Ovary (tissue), 10 donors: ENCODE measurements at places on chromosomes 4 and X. TPM values are rescaled to one million over a fixed set of nuclear protein-coding genes. Genes with fewer than 3 reads are reported as not detected.

- DNase-seq: no peak
- no peaks in the 10 kb centered on the region for H3K27me3 ChIP-seq
- no peak overlapping the region for H3K27ac ChIP-seq
- H3K4me3 ChIP-seq: no peak overlapping the region
- H3K36me3 ChIP-seq: no peaks in the 10 kb centered on the region
- H3K4me1 ChIP-seq: peaks cover 2% of the 10 kb centered on the region
Measured at GRCh38 chr4:177446586-177446985, 4.3 kb upstream of the AGA start.

DNA sequence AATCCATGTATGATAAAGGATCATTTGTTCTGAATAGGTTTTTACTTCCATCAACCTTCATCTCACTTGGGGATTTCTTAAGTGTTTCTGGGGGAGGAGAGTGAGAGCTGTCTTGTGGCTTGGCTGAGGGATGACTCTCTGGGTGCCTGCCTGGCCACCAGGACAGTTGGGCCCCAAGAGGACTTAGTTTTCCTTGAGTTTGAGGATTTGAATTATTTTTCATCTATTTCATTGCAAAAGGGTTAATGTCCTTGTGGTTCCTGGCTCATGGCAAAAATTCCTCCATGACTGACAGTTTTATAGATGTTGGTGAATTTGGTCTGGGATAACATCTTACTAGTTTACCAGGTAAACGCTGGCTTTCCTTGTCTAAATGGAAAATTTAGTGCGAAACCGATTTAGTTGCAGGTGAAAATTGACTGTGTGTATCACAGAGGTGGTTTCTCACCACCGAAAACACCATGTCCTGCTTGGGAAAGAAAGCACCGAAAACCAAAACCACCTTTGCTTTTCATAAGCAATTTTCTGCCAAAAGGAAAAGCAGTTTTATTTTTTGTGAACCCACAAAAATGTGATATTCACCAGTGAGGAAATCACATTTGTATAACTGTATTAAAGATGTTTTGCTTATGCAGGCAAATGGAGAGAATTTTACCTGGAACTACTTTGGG, 331.3 kb upstream of the SFRP2 start:
- H3K4me3 ChIP-seq: no peak overlapping the region
- DNase-seq: no peak
- no peaks in the 10 kb centered on the region for H3K4me1 ChIP-seq

IQCM gene
- total RNA-seq: not detected

REELD1 gene
- 0.15 TPM for total RNA-seq

SHROOM3 gene
- total RNA-seq: 7.8 TPM

- no peak overlapping the region for H3K4me3 ChIP-seq
- no peak for DNase-seq
- no peaks in the 10 kb centered on the region for H3K27me3 ChIP-seq
Measured at GRCh38 chr4:169341490-169341889, 70.7 kb upstream of the SH3RF1 start.

PCDH10 gene
- total RNA-seq: 6.4 TPM

- H3K4me3 ChIP-seq: no peak overlapping the region
- DNase-seq: no peak
- H3K27ac ChIP-seq: no peak overlapping the region
- H3K27me3 ChIP-seq: no peaks in the 10 kb centered on the region
Measured at GRCh38 chr4:169437299-169438047, 166.7 kb upstream of the SH3RF1 start.

GRCh38 chr4:3657902-3658529, 108.2 kb upstream of the ADRA2C start:
- no peak overlapping the region for H3K27ac ChIP-seq
- H3K27me3 ChIP-seq: no peaks in the 10 kb centered on the region
- no peaks in the 10 kb centered on the region for H3K4me1 ChIP-seq
- DNase-seq: peak; percentile 89

FMR1NB gene
- total RNA-seq: not detected

DNA sequence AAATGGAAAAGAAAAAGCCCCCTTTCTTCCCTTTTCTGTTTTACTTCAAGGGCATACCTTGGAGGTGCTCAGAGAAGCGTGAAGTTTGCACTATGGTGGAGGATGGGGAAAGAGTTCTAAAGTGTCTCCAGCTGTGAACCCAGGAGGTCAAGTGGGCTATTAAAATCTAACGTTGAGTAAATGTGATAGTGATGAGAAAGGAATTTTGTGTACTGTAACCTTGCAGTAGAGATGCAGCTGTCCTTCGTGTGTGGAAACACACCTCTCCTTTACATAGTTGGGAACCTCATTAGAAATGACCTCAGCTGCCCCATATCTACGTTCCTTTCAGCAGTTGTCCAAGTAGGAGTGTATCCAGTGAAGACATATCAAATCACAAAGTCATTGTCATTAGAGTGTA, 26.5 kb downstream of the ADH5 start:
- no peak overlapping the region for H3K27ac ChIP-seq
- no peak overlapping the region for H3K4me3 ChIP-seq
- no peaks in the 10 kb centered on the region for H3K27me3 ChIP-seq
- no peaks in the 10 kb centered on the region for H3K4me1 ChIP-seq
- no peak for DNase-seq
- no peaks in the 10 kb centered on the region for H3K36me3 ChIP-seq

NPFFR2 gene
- total RNA-seq: not detected

DNA sequence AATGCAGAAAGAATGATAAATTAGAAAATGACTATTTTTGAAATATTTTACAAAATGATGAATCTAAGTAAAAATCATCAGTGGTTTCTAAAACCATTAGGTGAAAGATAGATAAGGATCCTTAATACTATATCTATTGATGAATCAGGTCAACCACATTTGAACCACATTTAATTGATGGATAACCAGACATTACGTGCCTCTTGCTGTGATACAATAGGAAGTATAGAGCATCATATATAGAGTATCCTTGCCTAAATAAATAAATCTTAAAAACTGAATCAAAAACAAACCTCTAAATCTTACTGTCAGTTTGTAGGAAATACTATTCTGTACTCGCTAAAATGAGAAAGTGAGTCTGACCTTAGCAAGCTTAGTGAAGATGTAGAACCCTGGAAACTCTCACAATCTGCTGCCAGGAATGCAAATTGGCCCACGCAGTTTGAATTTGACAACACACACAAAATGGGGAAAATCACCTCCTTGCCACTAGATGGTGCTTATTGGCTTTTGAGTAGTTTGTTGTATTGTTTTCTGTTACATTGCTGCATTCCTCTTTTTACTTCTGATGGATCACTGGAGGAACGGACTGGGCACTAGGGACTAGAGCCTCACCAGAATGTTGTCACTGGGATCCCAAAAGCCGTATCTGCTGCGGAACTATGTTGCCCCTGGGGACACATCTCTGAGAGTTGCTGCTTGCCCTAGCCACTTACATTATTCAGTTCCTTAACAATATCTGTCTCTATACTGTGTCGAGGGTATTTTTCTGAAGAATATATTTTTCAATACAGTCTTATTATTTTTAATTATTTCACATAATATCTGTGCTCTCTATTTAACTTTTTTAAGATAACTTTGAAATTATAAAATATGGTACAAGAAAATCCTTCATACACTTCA, 25.4 kb upstream of the SLAIN2 start:
- no peaks in the 10 kb centered on the region for H3K36me3 ChIP-seq
- H3K4me3 ChIP-seq: no peak overlapping the region
- no peaks in the 10 kb centered on the region for H3K4me1 ChIP-seq
- no peak overlapping the region for H3K27ac ChIP-seq

EXOC1L gene
- not detected for total RNA-seq

DNA sequence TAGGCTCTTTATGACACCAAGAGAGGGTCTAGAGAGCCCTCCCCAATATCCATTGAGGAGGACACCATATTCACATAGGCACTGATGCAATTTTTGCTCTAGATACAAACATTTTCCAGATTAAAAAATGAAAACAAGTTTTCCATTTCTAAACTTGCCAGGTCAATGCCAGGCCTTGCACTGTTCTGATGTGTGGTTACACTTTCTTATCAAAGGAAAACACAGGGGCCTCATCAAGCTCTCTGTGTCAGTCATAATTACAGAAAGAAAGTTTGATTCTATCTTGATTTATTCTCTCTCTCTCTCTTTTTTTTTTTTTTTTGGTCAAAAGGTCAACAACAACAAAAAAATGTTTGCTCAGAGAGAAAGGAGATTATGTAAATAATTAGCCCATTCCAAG, 80.2 kb upstream of the ACSL4 start:
- no peak overlapping the region for H3K27ac ChIP-seq
- DNase-seq: no peak

GRCh38 chr4:90120037-90120436, 7.2 kb upstream of the CCSER1 start:
- no peak overlapping the region for H3K4me3 ChIP-seq
- no peaks in the 10 kb centered on the region for H3K36me3 ChIP-seq
- no peak overlapping the region for H3K27ac ChIP-seq
- no peaks in the 10 kb centered on the region for H3K4me1 ChIP-seq

RADX gene
- total RNA-seq: 10.9 TPM

FAM9B gene
- total RNA-seq: not detected

GRCh38 chrX:13376857-13377549, 57.1 kb upstream of the ATXN3L start:
- no peaks in the 10 kb centered on the region for H3K36me3 ChIP-seq
- no peak overlapping the region for H3K4me3 ChIP-seq
- no peak overlapping the region for H3K27ac ChIP-seq
- no peak for DNase-seq
- peaks cover 3% of the 10 kb centered on the region for H3K4me1 ChIP-seq
- H3K27me3 ChIP-seq: no peaks in the 10 kb centered on the region

GRCh38 chrX:71622032-71622575, 3.8 kb upstream of the CXCR3 start:
- peak overlapping the region; percentile 41 for H3K27ac ChIP-seq
- H3K4me3 ChIP-seq: no peak overlapping the region
- DNase-seq: no peak
- H3K4me1 ChIP-seq: no peaks in the 10 kb centered on the region
- H3K27me3 ChIP-seq: no peaks in the 10 kb centered on the region

DNA sequence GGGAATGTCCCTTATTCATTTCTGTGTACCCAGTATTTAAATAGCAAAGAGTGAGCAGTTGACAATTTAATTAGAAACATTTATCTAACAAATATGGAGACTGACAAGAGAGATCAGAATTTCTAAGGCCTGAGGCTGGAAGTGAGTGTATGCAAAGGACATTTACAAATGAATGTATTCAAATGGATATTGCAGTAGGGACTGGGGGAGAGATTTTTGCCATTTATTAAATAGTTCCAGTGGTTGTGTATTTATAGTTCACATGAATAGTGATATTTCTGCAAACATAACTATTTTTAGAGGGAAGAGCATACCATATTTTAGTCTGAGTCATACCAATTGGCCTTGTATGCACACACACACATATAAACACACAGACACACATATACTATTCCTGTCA, 592.4 kb downstream of the GLUD2 start:
- no peak for DNase-seq
- no peaks in the 10 kb centered on the region for H3K36me3 ChIP-seq
- H3K4me3 ChIP-seq: no peak overlapping the region
- H3K4me1 ChIP-seq: no peaks in the 10 kb centered on the region

ZAR1 gene
- total RNA-seq: not detected

GRCh38 chr4:33060674-33061542, 2340.7 kb downstream of the PCDH7 start:
- H3K36me3 ChIP-seq: no peaks in the 10 kb centered on the region
- no peaks in the 10 kb centered on the region for H3K4me1 ChIP-seq
- no peak overlapping the region for H3K27ac ChIP-seq
- DNase-seq: no peak

DNA sequence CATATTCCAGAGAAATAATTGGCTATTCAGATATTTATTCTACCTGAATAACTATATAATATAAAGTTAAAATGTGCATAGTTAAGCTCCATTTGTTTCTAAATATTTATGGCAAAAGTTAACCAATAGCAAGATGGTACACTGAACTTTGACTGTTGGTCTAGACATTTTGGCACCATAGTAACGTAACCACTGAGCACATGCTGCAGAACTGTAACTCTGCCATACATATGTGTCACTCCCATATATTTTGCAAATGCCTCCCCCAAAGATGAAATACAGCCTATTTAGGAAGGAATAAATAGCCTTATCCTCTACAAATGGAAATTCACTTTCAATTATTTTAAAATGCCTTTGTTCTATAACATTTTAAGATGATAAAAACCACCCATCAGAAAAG, 424.9 kb downstream of the CENPC start:
- no peak overlapping the region for H3K27ac ChIP-seq
- no peak overlapping the region for H3K4me3 ChIP-seq
- H3K27me3 ChIP-seq: no peaks in the 10 kb centered on the region
- H3K4me1 ChIP-seq: no peaks in the 10 kb centered on the region
- DNase-seq: no peak

- no peak for DNase-seq
- no peaks in the 10 kb centered on the region for H3K4me1 ChIP-seq
- H3K27ac ChIP-seq: no peak overlapping the region
- H3K36me3 ChIP-seq: no peaks in the 10 kb centered on the region
- no peak overlapping the region for H3K4me3 ChIP-seq
Measured at GRCh38 chr4:172517391-172517790, 651.2 kb upstream of the GALNT7 start.

GRCh38 chr4:41400296-41400695, 137.7 kb upstream of the LIMCH1 start:
- no peak overlapping the region for H3K4me3 ChIP-seq
- H3K27ac ChIP-seq: no peak overlapping the region
- no peaks in the 10 kb centered on the region for H3K4me1 ChIP-seq
- DNase-seq: no peak
- no peaks in the 10 kb centered on the region for H3K27me3 ChIP-seq

- H3K36me3 ChIP-seq: no peaks in the 10 kb centered on the region
- no peak overlapping the region for H3K27ac ChIP-seq
- no peaks in the 10 kb centered on the region for H3K27me3 ChIP-seq
Measured at GRCh38 chrX:16633754-16634153, 16.2 kb upstream of the S100G start.

ADAM29 gene
- total RNA-seq: not detected

GRCh38 chr4:36402008-36402758, 120.8 kb downstream of the DTHD1 start:
- no peak overlapping the region for H3K27ac ChIP-seq
- no peaks in the 10 kb centered on the region for H3K4me1 ChIP-seq
- no peak for DNase-seq
- H3K27me3 ChIP-seq: no peaks in the 10 kb centered on the region
- no peak overlapping the region for H3K4me3 ChIP-seq

MGARP gene
- total RNA-seq: 16.7 TPM

DNA sequence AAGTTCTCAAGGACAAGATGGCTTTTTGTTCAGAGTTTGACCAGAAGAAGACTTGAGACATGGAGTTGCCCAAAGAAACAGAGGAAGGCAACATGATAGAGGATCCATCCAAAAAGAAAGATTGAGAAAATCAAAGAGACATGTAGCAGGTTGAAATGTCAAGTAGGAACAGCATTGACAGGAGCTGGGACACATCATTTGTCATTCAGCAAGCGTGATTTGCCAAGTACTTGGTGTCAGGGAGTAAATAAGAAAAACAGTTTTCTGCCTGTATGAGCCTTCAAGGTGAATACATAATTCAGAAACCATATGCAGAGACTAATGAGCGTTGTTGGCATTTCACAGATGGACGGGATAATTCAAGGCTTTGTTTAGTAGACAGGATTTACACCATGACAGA, 11.2 kb downstream of the SMIM31 start:
- no peaks in the 10 kb centered on the region for H3K4me1 ChIP-seq
- no peaks in the 10 kb centered on the region for H3K36me3 ChIP-seq
- H3K27me3 ChIP-seq: no peaks in the 10 kb centered on the region

OPN1LW gene
- total RNA-seq: not detected

MTNR1A gene
- not detected for total RNA-seq

GRCh38 chr4:101451086-101451485, 103.8 kb upstream of the PPP3CA start:
- no peaks in the 10 kb centered on the region for H3K27me3 ChIP-seq
- no peaks in the 10 kb centered on the region for H3K36me3 ChIP-seq
- DNase-seq: no peak
- no peak overlapping the region for H3K27ac ChIP-seq
